ENCODE measurements at places on chromosomes 12 and 14.

GRCh38 chr14:99619835-99620834 lies 16.1 kb upstream of the CCDC85C start:
- no peak for DNase-seq

DNA sequence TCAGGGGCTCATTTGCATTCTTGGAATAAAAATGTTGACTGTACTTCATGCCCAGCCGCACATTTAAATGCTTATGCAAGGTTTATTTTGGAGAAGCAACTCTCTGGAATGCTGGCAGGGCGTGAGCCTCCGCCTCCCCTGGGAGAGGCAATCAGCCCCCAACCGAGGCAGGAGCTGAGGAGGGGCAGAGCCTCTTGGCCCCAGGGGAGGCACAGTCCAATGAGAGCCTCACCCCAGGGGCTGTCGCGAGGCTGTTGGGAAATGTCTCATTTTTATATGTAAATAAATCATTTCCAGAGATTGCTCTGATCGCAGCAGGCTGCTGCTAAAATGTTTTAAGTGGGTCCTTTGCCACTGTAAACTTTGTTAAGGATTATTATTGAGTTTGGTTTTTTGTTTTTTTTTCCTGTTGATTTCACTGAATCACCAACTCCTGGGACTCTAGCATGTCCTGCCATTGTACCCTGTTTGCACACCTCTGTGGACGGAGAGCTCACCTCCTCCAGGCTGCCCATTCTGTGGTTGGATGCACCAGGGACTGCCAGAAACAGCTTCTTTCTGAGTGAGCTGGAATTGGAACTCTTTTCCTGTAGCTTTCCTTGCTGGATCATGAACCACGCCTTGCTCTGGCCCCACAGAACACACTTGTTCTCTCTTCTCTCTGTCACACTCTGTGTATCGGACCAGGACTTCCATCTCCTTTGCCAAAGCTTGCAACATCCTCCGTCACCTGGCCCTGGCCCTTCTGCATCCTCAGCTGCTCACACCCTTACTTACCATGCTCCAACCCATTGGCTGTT lies 46.9 kb upstream of the FAM181A start:
- DNase-seq = no peak

- DNase-seq = peak; percentile 75
These were observed 112.3 kb upstream of the BCL2L14 start for GRCh38 chr12:11958221-11959091.

- no peak for DNase-seq
These were observed 35.0 kb downstream of the KITLG start for GRCh38 chr12:88544991-88545980.

- DNase-seq = no peak
These were observed 69.3 kb downstream of the ANKS1B start for GRCh38 chr12:99915251-99916082.

DNA sequence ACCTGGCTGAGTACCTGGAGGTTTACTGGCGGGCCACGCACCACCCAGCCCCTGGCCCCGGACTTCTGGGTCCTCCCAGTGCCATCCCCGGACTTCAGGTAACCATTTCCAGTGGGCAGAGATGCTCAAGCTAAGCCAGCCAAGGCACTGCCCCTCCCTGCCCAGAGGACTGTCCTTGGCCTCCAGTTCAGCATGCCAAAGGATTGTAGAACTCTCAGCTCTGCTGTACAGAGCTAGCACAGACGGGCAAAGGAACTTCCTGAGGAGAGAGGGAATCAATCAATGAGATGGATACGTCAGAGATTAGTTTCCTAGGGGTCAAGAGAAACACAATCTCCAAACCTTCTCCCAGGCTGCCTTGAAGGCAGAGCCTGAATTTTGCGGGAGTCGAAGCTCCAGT lies 8.7 kb downstream of the CACNB3 start:
- no peak for DNase-seq

- DNase-seq = no peak
These were observed 106.1 kb upstream of the RFLNA start for GRCh38 chr12:124188561-124189405.

GRCh38 chr14:55580470-55581341 lies 699 bp downstream of the KTN1 start:
- DNase-seq = peak; percentile 80

DNA sequence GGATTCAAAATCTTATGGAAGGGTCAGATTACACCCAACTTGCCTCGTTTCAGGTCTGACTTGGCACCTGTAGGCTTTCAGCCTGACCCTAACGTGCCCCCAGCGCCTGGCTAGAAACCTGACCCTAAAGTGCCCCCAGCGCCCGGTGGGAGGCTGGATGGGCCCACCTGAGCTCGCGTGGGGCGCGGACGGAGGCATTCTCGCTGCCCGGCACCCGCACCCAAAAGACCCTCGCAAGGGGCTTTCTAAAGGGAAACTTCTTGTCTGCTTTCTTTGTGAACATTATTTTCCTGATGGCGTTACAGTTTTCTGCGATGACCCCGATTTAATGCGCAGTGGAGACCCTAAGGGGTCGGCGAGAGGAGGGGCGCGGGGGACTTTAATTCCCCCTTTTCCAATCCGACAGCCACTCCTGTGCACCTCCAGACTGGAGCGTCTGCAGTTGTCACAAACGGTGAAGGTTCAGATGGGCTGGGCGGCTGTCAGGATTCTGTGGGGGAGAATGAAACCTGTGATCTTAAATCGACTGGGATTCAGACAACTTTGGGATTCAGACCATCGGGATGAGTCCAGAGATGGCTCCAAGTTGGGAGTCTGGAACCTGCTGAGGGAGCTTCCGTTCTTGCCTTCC lies 751 bp upstream of the HRK start:
- DNase-seq = peak; percentile 62

- DNase-seq = no peak
These were observed 474.1 kb upstream of the PRICKLE1 start for GRCh38 chr12:43063650-43064049.

DNA sequence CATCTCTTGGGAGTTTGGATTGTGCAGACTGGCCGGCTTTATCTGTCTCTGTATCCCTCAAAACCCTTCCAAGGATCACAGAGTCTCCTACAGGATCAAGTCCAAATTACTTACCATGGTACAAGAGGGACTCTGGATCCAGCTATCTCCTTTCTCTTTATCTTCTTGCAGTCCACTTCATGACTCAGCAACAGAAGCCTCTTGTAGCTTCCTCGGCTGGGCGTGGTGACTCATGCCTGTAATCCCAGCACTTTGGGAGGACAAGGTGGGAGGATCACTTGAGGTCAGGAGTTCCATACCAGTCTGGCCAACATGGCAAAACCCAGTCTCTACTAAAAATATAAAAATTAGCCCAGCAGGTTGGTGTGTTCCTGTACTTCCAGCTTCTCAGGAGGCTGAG lies 189.7 kb downstream of the BCAT1 start:
- DNase-seq = no peak

- DNase-seq = no peak
These were observed 646.7 kb upstream of the FOXG1 start for GRCh38 chr14:28119849-28120248.

- no peak for DNase-seq
These were observed 30.6 kb downstream of the STK38L start for GRCh38 chr12:27274706-27275105.

- DNase-seq = peak; percentile 90
These were observed 247.6 kb downstream of the CHST11 start for GRCh38 chr12:104704224-104704779.

DNA sequence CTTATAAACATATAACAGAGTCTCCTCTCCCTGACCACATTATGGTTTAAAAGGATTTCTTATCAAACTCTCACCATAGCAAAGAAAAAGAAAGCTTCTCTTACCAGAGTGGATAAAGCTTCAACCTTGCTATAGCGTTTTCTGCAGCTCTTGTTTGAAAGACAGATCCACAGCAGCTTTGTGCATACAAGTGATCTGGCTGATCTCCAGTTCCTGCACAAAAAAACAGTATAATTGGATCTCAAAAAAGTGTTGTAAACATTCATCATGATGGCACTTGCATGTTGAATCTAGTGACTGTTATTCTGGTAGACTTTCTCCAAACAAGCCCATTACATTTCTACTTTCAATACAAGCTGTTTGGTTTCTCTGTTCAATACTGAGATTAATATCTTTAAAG lies 178.9 kb upstream of the MGAT4C start:
- no peak for DNase-seq

DNA sequence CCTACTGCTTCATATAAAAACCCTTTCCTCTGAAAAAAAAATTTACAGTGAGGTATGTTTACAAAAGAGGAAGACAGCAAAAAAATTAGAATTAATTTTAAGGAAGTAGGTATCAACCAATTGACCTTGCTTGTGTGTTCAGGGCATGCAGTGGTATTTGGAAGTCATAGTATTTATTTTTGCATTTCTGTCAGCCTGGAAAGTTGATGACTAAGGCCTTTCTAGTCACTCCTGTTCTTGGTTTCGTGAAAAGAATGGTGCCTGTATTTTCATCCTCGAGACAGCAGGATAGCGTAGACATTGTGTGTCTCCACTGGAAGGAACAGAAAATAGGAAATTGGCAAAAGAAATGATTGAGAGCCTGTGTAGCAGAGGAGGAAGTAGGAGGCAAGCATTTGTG lies 24.5 kb downstream of the SLC16A7 start:
- no peak for DNase-seq

- no peak for DNase-seq
These were observed 123.2 kb downstream of the FGD4 start for GRCh38 chr12:32522331-32523221.

- DNase-seq = no peak
These were observed 762.4 kb downstream of the SLC6A15 start for GRCh38 chr12:84150201-84150600.
